Activated naive CD4-positive, alpha-beta T cell treated with Interleukin-2 at 50 U/mL for 16 hours (primary cell): ENCODE measurements at places on chromosomes 11 and 22.

DNA sequence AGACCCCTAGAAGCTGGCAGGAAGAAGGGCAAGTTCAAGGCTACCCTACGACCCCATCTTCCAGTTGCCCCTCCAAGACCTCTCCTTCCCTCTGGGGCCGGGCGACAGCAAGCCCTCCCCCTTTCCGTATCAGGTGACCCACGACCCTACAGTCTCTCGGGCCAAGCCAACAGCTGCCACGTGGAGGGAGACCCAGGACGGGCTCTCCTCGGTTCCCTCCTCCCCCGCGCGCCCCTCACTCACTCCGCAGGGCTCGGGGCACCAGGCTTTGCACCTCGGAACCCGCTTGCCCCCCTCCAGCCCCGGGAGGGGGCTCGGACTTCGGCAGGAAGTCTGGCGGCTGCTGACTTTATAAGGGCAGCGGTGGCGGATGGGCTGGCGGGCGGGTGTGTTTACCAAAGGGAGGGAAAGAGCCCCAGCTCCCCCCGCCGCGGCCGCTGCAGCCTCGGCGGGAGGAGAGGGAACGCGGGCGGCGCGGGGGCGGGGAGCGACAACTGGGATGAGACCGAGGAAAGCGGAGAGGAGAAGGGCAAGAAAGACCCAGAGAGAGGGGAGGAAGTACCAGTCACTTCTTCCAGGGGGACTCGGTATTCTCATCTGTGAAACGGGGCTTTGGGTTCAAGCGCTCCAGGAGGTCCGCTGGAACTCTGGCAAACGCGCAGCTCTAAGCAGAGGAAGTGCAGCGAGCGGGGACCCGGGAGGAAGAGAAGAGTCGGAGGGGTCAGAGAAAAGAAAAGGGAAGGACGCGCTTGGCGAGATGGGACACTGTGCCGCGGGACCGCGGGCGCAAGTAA is 767 bp downstream of the SLC43A1 start:
- peak; percentile 54 for DNase-seq

DNA sequence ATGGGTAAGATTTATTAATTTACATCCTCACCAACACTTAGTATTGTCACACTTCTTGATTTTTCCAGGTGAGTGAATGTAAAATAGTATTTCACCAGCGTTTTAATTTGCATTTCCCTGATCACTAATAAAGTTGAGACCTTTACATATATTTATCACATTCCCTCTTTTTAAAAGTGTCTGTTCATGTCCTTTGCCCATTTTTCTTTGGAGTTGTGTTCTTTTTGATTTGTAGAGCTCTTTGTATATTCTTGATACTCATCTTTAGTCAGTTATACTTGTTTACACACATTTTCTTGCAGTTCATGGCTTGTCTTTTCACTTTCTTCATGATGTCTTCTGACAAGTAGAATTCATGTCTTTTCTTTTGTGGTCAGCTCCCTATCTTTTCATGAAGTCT is 2.2 kb upstream of the PLAAT5 start:
- DNase-seq = no peak

- DNase-seq = no peak
Observed at GRCh38 chr11:8257003-8257664, 6.5 kb downstream of the LMO1 start.

DNA sequence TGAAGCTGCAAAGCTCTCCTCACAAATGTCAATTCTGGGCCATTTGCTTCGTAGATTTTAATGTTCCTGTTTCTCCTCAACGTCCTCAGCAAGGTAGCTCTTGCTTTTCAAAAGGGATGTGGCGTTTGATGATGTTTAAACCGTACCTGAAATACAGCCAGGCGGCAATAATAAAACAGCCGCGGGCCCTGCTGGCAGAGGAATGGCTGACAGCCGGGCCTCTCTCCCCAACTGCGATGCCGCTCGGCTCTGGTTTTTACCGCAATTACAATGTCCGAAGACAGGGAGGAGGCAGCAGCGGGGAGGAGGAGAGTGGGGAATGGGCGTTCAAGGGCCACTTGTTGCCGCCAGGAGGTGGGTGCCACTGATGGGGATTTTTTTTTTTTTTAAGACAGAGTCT is 27.5 kb downstream of the MACROD1 start:
- no peak for DNase-seq

DNA sequence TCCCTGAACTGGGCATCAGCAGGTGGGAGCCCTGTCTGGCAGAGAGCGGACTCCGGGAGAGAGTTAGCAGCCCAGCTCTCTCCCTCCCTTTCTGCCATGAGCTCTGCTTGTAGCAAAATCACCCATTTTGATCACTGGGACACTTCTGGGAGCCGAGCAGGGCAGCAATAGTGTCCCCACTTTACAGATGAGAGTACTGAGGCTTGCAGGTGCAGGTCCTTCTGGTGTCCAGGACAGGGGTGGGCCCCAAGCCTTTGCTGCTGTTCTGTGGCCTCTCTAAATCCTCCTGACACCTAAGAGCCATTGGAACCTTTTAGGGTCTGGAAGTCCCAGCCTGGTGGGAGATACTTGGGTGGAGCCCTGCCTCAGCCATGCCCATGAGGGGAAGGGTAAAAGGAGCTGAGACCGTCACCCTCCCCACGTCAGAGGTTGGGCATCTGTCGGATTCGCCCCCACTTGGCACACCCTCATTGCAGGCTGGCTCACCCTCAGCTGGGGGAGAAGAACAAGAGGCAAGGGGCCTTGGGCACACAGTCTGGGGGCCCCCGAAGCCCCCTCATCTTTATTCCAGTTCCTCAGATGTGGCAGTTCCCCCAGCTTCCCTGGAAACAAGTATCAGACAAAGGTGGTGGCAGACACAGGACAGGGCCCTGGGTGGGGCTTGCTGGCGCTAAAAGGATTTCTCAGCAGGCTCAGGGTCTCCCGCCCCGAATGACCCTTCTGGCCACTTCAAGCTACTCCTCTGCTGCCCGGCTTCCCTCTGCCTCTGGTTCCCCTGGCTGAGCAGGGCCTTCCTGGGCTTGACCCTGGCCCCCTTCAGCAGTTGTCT is 4.5 kb downstream of the RIN1 start:
- DNase-seq = no peak

DNA sequence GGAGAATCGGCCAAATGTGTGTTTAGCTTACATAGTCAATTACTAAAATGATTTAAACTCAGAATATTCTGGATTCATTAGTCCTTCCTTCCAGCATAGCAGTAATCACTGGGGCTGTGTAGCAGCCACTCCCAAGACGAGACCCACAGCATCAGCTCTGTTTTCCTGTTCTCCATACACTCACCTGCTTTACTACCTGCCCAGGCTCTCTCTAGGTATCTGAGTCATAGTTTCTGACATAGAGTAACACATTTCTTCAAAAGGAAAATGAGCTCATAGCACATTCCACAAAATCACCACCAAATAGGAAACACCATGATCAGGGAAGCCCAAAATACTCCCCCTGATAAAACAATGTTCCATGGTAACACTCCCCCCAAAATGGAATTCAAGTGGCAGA is 22.9 kb downstream of the MORC2 start:
- DNase-seq = no peak
